ENCODE measurements at places on chromosomes 1 and 21. TPM values are rescaled to one million over a fixed set of nuclear protein-coding genes. Genes with fewer than 3 reads are reported as not detected.

The OR2M7 gene
- not detected for total RNA-seq

The F13B gene
- total RNA-seq = not detected

The DIRAS3 gene
- total RNA-seq = 8.8 TPM

The DPT gene
- total RNA-seq = 0.53 TPM

The MTOR gene
- 36.8 TPM for total RNA-seq

Data from smooth muscle cell of the pulmonary artery (primary cell).